ENCODE measurements at places on chromosomes 1 and 21.

- no peak for DNase-seq
Observed at GRCh38 chr1:190138266-190138665, 339.4 kb downstream of the BRINP3 start.

DNA sequence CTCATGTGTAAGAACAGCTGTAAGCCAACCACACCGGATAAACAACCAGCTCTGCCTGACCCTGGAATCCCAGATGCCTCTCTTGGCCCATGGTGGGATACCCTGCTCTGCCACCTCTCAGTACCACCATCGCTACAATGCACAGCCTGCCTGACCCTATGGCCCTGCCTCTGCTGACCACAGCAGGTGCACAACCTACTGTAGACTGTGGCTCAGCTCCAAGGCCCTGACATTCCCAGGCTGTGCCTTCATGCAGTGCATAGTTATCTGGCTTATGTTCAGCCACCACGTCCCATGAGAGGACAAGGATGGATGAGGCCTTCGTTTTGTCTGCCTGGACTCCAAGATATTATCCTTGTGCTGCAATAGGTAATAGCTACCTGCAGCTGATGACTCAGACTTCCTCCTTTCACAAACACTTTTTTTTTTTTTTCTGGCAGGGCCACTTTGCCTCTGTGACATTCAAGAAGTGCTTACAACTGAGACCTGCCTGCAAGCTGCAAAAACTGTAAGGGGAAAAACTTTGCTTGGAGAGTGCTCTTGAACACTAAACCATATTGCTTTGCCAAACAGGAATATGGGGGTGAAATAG lies 177.7 kb downstream of the URB2 start:
- DNase-seq, result no peak

DNA sequence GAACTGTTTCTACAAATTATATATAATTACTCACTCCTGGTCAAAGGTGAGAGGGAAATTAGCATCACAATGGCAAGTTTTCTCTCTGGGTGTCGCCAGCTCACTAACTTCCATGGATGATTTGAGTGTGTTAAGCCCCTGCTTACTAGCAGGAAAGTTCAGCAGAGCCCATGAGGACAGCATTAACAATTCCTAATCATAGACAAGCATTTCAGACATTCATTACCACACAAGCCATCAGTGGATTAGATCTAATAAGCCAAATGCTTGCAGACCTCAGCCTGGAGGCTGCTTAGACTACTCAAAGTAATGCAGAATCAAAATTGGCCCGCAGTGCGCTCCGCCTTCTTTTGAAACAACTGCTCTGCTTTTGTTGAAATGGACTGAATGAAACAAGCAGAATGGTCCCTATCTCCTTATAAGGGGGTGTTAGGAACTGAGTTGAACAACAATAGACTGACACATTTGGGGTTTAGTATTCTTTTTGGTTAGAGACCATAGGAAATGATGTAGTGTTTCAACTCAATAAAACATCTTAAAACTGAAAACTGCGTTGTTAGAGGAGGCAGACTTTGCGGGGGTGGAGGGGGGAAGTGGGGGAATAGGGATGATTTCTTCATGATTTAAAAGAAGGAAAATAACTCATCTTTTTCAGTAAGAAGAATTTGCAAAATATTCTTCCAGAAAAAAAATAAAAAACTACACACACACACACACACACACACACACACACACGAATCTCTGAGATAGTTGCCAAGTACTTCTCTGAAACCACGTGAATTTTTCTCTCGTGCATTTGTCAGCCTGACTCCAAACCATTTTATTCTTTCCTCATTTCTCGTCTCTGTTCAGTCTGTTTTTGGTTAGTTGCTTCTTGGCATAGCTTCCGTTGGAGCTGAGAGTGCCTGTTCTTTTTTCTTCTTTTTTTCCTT lies 54.6 kb downstream of the GORAB start:
- DNase-seq, result no peak

DNA sequence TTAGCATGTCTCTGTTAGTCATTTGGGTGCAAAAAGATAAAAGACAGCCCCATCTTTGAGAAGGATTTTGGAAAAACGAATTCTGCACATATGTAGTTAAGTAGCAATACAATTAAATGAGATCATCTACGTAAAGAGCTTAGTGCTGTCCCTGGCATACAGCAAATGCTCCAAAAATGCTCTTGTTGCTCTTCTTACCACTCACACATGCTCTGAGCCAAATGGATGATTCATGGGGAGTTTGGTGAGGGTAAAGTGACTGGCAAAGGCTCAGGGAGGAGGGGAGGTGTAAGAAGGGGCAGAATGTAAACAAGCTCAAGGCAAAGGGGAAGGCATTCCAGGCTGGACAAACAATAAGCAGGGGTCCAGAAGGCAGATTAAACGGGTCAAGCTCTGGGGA lies 191.9 kb downstream of the AK5 start:
- no peak for DNase-seq

DNA sequence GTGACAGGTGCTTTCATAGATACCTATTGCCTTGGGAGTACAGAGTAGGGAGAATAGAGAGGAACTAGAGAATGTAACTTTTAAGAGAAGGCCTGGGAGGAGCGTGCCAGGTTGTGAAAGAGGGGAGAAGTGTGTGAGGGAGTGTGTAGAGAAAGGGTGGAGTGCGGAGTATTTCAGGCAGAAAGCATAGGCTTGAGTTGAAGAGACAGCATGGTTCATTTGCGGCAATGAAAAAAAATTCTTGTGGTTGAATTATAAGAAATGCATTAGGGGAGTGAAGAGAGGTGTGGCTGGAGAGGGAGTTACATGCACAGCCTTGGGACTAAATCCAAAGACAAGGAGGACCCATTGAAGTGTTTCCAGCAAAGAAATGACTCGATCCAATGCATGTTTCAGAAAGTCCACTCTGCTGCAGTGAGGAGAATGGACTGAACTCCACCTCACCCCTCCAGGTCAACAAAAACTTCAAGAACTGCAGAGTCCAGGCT lies 81.7 kb upstream of the ADAM30 start:
- no peak for DNase-seq

DNA sequence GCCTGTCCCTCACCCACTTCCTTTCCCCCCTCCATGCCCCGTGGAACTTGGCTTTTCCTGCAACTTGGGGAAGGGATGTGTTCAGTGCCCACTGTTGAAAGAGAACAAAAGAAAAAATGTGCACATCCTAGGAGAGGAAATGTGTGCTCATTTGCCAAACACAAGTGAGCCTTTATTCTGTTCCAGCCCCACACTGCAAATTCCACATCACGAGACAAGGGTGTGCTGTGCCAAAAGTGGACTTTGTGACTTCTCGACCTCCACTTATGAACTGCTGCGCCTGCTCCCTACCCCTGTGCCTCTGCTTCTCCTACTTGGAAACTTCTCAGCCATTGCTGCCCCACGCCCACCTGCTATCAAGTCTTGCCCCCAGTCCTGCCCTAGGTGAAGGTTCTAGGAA lies 97.0 kb upstream of the GRIK3 start:
- DNase-seq, result no peak

- no peak for DNase-seq
Observed at GRCh38 chr1:206912445-206913095, 9.2 kb downstream of the FCMR start.

DNA sequence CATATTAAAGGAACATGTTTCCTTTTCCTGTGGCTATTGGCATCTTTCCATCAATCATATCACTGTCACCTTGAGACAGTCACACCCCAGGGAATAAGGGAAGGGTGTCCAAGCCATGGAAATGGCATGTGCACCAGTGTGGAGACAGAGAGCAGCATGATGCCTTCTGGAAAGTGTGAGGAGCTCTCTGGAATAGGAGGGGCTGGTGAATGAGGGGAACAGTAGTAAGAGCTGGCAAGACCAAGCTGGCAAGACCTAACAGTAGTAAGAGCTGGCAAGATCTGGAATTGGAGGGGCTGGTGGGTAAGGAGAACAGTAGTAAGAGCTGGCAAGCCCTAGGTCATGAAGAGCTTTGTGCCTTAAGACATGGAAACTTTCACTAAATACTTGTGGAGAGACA lies 186.7 kb downstream of the C1orf94 start:
- no peak for DNase-seq

DNA sequence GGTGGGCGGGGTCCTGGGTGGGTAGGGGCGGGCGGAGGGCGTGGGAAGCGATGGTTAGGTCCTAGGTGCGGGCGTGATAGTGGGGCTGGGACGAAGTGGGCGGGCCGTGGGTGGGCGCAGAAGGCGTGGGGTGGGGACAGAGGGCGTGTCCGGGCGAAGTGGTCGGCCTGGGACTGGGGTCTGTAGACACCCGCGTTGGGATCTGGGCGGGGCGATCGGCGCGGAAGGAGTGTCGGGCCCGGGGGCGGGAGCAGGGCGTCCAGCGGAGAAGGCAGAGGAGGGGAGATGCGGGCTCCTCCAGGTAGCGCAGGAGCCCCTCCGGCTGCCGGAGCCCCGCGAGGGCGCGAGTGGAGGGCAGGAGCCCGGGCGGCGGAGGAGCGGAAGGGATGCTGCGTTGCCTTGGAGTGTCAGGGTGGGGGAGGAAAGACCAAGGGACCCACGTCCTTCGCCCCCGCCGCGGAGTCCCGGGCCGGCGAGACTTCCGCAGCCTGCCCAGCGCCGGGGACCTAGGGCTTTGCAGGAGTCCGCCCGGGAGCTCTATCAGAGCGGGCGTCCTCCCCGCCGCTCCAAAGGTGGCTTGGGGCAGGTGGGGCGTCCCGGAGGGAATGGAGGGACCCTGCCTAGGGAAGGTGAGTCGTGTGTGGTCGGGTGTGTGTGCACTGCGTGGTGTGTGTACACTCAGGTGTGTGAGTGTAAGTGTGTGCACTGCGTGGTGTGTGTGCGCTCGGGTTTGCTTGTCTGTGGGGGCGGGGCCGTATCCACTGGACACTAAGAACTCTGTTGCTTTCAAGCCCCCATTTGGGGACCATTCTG lies 27.0 kb upstream of the PRSS38 start:
- DNase-seq, result no peak

- no peak for DNase-seq
Observed at GRCh38 chr1:91754816-91755580, 131.0 kb downstream of the TGFBR3 start.

GRCh38 chr1:90717665-90718410 lies 736 bp upstream of the BARHL2 start:
- no peak for DNase-seq

GRCh38 chr1:160284782-160285344 lies at the start of gene PEX19:
Gene PEX19 (minus strand): TSS chr1:160285133. CDS start chr1:160285124, 9 bp downstream.
- peak; percentile 60 for DNase-seq

DNA sequence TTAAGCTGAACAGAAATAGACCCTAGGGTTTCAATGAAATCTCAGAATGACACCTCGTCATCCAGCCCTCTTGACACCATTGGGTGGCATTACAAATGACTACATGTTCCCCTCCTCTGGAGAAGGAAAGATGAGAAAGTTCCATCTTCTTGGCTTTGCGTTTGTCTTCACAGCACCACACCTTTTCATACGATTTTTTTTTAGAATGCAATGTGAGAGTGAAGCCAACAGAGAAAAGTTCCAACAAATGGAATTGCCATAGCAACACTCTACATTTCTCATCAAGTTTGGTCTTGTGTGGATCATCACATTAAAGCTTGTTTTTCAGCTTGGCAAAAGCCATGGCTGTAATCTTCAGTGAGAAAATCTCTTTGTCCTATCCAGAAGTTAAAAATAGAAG lies 183.4 kb upstream of the SNX7 start:
- no peak for DNase-seq

DNA sequence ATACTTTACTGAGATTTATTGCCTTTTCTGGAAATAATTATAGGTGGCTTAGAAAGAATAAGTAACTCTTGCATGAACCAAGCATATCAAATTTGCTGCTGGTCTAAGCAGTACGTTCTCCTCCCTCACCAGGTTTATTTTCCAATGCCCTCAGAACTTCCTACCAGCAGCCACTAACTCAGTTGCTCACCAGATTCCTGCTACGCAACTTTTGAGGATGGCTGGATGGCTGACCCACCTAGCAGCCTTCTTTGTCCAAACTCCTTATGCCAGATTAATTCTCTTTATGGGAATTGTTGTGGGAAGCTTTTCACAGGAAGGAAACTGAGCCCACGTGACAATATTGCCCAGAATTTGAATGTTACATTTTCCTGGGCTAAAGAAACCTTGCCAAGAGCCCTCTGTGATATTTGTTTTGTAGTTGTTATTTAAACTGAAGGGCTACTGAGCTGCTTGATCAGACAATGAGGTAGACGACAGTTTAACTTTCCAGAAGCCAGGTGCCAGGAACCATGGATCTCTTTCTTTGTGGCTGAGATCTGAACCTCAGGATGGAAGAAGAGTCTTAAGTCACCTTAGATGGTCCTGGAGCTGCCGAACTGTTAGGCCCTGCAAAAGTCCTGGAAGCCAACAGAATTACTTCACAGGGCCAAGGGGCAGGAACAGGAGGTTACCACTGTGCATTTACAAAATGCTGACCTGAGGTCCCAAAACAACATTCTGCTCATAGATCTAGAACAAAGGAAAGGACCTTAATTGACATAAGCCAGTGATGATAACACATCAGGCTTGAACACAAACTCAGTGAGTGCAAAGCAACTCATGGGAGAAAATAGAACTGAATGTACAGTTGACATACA lies 85.5 kb upstream of the ATP1A1 start:
- DNase-seq, result no peak

GRCh38 chr1:51842261-51842660 lies 36.3 kb downstream of the NRDC start:
- DNase-seq, result no peak

- DNase-seq, result no peak
Observed at GRCh38 chr1:6657138-6657537, 32.5 kb downstream of the THAP3 start.

DNA sequence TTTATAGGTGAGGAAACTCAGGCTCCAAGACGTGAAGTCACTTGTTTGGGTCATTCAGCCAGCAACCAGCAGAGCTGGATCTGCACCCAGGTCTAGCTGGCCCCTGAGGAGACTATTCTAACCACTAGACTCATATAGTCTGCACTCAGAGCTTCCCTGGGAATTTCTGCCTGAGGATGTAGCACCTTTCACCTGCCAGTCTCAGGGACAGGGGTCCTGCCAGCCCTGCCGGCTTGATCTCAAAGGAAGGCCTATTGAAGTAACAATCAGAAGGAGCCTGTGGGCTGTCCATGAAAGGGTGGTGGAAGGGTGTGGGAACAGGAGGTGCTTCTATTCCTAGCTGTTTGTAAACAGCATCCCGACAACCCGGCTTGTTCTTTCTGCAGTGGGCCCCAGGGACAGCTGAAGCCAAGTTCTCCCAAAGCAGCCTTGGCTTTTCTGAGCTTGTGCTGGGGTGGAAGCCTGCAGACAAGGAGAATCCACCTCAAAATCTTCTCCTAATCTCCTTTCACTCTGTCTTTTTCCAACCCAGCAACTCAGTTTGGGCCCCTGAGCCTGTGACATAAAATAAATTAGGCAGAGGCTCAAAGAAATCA lies 7.8 kb downstream of the LMOD1 start:
- DNase-seq, result no peak

- DNase-seq, result no peak
Observed at GRCh38 chr1:155278689-155279160, 1.5 kb downstream of the HCN3 start.

DNA sequence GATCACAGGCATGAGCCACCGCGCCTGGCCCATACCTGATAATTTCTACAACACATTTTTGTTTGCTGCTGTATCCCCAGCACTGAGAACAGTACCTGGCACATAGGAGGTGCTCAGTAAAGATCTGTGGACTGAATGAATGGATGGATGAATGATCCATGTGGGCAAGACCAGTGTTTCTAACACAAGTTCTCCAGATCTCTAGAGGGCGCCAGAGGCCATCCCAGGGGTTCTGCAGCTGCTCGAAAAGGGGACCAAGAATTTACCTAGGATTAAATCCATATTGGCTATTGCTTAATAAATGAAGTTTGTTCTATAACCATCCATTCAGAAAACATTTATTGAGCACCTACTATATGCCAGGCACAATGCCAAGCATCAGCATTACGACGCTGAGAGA lies 167.7 kb downstream of the ACTL8 start:
- DNase-seq, result no peak

- no peak for DNase-seq
Observed at GRCh38 chr1:21620496-21620895, 48.7 kb downstream of the RAP1GAP start.

Data from cortex of kidney (tissue), 1 donor.